AML-193 (cell line): ENCODE measurements at places on chromosomes 16 and 17.

- peak; percentile 21 for DNase-seq
Measured at GRCh38 chr17:6666077-6666521, 14.5 kb downstream of the C17orf100 start.

DNA sequence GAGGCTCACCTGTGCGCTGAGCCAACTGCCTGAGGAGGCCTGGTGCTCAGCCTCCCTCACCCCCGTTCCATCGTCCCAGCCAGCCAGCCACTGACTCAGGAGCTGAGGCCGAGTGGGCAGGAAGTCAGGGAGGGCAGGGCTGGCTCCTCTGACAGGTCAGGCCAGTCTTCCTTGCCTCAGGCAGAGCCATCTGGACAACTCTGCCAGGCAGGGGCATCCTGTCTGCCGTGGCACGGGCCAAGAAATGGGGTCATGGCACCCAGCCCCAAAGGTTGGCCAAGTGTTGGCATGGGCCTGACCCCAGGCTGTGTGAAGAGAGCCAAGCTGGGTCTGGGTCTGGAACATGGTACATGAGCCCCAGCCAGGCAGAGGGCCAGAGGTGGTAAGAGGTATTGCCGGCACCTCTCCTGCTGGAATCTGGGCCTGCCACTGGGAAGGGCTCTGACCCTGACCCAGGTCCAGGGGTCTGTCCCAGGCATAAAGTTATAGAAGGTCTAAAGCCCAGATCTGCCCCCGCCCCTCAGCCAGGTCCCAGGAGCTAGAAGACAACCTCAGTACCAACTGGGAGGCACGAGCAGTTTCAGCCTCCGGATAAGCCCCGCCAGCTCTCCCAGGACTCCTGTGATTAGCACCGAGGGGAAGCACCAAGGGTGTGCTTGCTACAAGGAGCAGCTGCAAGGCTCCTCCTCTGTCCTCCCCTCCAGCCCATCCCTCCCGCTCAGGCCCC is 2.5 kb upstream of the VASN start:
- no peak for DNase-seq

DNA sequence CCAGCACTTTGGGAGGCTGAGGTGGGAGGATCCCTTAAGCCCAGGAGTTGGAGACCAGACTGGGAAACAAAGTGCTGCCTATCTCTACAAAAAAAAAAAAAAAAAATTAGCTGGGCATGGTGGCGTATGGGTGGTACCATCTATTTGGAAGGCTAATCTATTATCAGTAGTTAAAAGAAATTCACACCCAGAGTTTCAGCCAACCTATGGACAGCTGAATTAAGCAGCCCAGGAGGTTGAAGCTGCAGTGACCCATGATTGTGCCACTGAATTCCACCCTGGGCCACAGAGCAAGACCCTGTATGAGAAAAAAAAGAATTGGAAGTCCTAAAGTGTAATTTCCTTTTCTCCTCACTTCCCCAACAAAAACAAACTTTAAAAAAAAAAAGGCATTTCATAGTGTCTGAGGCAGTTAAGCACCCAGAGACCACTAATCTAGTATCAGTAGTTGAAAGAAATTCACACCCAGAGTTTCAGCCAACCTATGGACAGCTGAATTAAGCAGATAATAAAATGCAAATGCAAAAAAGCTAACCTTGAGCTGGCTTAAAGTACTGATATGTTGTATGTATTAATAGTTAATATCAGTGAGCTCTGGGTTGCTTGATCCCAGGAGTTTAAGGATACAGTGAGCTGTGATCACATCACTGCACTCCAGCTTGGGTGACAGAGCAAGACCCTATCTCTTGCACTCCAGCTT is 18.1 kb downstream of the CLTC start:
- no peak for DNase-seq

- DNase-seq = no peak
Measured at GRCh38 chr17:50174444-50174843, 8.6 kb downstream of the SGCA start.

DNA sequence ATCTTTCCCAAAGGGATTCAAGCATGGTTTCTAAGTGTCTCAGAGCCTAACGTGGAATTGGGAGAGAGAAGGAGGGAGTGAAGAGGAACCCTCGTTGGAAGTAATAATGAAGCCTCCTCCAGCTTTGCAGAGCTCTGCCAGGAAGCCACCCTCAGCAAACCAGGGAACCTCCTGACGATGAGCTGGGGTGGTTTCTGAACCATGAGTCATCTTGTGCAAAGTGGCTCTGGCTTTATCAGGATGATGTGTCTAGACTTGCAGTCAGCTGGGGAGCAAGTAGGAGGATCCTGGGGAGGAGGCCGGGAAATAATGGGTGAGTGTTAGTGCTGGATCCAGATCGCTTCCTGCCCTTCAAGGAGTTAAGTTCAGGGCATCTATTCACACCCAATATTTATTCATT is 191.7 kb upstream of the RBFOX1 start:
- no peak for DNase-seq

DNA sequence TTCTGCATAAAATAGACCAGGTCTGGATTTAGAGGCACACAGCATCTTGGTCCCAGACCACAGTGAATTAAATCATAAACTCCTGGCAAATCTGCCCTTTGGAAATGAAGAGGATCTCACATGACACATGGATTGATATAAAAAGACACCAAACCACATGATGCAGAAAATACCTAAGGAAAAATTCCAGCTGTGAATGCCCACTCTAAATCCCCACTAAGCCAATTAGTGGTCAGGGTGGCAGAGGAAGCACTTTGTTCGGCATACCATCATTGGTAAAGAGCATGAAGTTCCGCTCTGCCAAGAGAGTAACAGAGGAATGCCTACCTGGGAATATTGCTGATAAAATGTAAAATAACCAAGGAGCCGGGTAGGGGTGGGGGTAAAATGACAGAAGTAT is 32.4 kb upstream of the NOL11 start:
- no peak for DNase-seq

DNA sequence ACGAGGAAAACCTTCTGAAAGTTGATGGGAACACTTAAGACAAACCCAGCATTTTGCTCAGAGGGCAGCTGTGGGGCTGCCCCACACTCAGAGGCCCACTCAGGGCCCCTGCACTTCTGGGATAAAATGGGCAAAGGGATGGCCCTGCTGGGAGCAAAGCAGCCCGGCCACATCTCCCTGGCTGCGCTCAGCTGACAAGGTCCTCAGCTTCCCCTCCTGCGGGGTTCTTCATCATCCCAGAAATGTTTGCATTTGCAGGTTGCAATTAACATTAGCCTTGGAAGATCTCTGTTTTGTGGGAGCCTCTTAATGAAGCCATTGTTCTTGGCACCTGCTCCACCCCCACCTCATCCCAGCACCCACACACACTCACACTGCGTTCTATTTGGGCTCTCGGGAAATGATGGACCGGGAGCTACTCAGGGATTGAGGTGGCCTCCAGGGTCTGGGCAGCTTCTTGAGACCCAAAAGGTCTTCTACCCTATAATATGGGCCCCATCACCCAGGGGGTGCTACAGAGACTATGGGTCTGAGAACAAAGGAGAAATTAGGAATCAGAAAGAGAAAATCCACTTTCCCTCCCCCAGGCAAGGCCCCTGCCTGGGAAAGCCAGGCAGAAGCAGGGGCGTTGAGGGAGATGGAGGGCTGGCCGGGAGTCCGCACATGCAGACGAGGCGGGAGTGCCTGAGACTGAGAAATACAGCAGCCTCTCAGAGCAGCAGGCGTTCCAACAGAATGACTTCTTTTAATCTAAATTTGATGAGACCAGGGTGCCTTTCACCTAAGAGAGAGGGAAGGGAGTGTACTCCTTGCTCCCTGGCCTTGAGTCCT is 53.7 kb upstream of the RPL38 start:
- DNase-seq = no peak

- no peak for DNase-seq
Measured at GRCh38 chr17:62809656-62810055, 1.5 kb upstream of the MARCHF10 start.

GRCh38 chr16:85483424-85483823 is 129.7 kb upstream of the GSE1 start:
- DNase-seq = no peak

GRCh38 chr17:41010441-41010840 is 1.5 kb upstream of the KRTAP3-1 start:
- no peak for DNase-seq

- no peak for DNase-seq
Measured at GRCh38 chr17:74097450-74098135, 105.9 kb upstream of the RPL38 start.

DNA sequence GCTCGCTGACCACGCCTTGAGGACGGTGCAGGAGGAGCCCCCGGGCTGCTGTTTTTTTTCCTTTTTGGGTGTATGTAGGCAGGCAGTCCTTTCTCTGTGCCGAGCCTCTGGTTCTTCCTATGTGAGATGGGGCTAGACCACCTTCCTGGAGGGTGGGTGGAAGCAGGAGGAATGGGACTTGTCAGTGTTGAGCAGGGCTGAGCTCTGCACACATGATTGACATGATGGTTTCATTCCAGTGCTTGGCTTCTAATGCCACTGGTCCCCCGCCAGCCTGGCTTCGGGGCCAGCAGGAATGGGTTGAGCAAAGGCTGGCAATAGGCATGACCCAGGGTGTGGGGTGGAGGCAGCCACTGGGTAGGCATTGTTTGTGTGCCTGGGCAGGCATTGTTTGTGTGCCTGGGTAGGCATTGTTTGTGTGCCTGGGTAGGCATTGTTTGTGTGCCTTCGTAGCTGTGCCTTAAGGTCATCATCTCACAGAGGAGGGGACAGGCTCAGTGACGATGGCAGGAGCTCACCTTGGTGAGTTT is 14.2 kb upstream of the ADCY7 start:
- no peak for DNase-seq

DNA sequence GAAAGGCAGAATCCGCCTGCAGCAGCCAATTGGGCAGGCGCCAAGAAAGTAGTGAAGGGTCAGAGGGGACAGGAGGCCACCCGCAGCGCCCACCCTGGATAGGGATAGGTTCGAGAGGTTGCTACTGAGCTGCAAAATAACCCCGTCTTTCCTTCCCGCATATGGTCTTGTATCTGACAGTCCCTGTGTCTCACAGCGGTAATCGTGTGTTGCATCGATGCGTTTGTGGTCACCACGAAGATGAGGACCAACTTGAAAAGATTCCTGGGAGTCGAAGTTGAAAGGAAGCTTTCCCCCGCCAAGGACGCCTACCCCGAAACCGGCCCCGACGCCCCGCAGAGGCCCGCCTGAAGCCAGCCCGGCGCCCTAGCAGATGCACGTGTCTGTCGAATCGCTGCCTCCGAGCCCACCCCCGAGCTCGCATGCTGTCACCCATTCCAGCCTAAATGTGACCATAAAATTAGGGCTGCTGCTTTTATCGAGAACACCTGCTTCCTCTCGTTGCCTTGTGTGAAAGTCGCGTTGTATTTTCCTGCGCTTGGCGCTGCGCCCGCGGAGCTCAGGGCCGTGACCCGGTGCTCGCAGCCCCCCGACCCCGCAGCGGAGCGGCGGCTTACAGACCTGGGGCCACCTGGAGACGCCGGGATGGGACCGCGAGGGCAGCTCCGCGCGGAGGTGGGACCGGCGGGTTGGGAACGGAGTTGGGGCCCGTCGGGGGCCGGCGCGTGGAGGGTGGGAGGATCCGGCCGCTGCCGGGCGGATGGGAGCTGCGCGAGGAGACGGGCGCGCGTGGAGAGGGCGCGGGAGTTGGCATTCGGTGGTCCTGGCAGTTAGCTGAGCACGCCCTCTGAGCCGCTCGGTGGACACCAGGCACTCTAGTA is at the start of gene CMTM2:
CMTM2 (plus strand) TSS at position 813 of the 881 bp plus-strand sequence. CDS start 145 bp downstream, outside the sequence.
- no peak for DNase-seq

- no peak for DNase-seq
Measured at GRCh38 chr16:88602091-88602490, 31.9 kb downstream of the ZC3H18 start.

- DNase-seq = no peak
Measured at GRCh38 chr16:87728026-87728425, 37.8 kb downstream of the KLHDC4 start.

- DNase-seq = no peak
Measured at GRCh38 chr17:77580531-77581270, 377.8 kb upstream of the TNRC6C start.

DNA sequence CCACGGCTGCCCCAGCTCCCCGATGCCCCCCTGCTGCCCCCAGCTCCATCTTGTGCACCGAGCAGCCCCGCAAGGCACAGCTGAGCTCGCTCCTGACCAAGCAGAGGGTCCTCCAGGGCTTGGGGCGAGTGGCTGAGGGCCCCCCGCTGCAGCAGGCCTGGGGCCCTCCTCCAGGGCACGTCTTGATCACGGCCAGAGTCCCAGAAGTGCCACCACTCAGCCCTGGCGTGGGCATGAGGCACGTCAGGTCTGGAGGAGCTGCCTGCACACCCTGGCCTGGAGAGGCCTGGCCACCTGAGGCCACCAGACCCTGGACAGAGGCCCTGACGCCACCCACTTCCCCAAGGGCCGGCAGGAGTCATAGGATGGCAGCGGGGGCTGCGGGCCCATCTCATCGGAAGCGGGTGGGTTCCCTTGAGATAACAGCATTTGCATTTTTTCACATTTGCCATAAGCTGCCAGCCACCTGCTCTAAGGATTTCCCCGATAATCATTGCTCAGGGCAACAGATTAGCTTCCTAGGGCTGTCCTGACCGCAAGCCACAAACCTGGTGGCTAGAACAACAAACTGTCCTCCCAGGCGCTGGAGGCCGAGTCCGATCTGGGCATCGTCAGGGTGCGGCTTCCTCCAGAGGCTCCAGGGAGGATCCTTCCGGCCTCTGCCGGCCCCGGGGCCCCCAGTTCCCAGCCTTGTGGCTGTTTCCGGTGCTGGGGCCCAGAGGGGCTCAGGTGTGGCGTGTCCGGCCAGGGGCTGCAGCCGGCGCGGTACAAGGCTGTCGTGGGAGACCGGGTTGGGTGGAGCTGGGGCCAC is 23.9 kb upstream of the C1QTNF8 start:
- DNase-seq = no peak

DNA sequence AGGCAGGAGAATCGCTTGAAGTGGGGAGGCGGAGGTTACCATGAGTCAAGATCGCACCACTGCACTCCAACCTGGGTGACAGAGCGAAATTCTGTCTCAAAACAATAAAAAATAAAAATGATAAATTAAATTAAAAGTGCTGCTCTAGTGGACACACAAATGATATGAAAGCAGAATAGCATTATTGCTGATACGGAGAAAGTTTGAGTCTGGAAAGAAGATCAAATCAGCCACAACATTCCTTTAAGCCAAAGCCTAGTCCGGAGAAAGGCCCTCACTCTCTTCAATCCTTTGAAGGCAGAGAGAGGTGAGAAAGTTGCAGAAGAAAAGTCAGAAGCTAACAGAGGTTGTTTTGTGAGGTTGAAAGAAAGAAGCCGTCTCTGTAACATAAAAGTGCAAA is 15.1 kb upstream of the CSF3 start:
- DNase-seq = no peak

DNA sequence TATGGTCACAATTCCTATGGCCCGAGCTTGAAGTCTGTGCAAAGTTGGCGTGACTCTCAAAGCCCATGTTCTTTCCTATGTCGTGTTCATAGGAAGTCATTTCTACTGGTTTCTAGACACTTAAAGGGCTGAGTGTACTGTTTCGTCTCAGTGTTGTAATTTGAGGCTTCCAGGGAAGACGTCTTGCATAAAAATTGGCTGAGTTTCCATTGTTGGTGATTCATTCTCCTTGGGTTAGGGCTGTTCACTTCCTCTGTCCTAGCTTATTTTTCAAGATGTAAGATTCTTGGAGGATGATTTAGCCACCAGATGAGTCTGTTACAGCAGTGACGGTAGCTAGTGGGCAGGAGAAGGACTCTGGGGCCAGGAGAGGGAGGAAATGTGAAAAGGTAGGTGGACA is 43.1 kb downstream of the PIK3R5 start:
- peak; percentile 80 for DNase-seq

GRCh38 chr17:77325577-77326075 is 184.9 kb downstream of the SEC14L1 start:
- DNase-seq = no peak

- peak; percentile 9 for DNase-seq
Measured at GRCh38 chr16:53872248-53873221, 168.6 kb downstream of the FTO start.
